Glutamatergic neuron (in vitro differentiated cells): ENCODE measurements at places on chromosomes 16 and 17. TPM values are rescaled to one million over a fixed set of nuclear protein-coding genes. Genes with fewer than 3 reads are reported as not detected.

ZFPM1 gene
- total RNA-seq = 11.1 TPM

TP53TG3C gene
- total RNA-seq = not detected

CDH3 gene
- total RNA-seq = 1.3 TPM

- DNase-seq = no peak
Observed at GRCh38 chr16:995087-995486, 13.5 kb downstream of the SOX8 start.

GRCh38 chr16:85923153-85924021 lies 24.4 kb downstream of the IRF8 start:
- DNase-seq = no peak

- DNase-seq = no peak
Observed at GRCh38 chr17:30345089-30345433, 11.2 kb upstream of the TMIGD1 start.

DNA sequence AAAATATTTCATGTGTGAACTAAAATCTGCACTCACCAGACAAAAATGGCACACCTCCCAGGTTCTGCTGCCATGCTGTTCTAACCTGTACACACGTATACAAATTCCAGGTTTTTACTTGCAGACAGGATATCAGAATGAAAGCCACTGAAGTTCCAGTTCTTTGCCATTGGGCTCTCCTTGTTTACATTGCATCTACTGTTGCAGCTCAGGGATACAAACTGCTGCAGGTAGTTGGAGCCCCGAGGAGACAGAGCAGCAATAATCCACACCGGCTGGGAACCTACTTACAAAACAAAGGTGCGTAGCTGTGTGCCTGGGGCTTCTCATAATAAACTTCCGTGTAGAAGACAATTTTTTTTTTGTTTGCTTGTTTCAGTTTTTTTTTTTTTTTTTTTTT lies 59.6 kb downstream of the HAPSTR1 start:
- no peak for DNase-seq

- DNase-seq = no peak
Observed at GRCh38 chr17:33777674-33778073, 477.4 kb upstream of the CCL2 start.

- no peak for DNase-seq
Observed at GRCh38 chr16:65509172-65509571, 387.3 kb upstream of the CDH11 start.

DNA sequence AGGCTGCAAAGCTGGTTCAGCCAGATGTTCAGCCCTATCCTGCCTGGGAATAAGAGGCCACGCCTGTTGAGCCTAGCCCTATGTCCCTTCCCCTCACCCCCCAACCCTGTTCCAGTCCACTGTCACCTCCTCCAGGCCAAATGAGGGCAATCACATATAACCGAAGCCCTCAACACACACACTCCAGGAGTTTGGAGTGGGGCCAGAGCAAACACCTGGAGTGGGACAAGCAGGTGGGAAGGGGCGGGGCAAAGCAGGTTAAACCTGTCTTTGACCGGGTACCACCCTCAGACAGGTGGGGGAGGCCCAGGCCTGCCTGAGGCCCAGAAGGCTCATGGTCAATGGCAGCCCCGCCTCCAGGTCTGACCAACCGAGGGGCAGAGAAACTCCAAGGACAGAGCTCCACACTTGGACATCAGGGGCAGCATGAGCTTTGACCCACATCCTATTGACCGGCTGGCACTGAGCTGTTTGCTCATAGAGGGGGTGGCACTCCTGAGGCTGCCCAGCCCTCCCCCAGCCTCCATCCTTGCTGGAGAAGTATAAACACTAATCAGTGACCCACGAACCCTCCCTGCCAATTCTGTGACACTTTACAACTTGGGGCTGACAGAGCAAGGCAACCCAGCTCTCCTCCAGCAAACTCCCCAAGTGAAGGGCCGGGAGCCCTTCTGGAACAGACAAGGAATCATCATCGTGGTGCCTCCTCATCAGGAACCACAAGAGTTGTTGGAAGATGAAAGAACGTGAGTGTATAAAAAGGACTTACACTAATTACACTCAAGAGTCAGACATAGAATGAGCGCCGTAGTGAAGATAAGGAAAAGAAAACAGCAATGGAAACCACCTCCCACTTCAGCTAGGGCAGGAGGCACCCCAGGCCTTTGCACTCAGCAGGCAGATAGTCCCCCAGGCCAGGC lies 1.5 kb downstream of the ESRP2 start:
- DNase-seq = no peak
